Stimulated activated CD8-positive, alpha-beta memory T cell treated with anti-CD3 and anti-CD28 coated beads, Interleukin-4, amount 100 ng/mL, for 4 hours (primary cell): ENCODE measurements at places on chromosomes 11 and 22.

DNA sequence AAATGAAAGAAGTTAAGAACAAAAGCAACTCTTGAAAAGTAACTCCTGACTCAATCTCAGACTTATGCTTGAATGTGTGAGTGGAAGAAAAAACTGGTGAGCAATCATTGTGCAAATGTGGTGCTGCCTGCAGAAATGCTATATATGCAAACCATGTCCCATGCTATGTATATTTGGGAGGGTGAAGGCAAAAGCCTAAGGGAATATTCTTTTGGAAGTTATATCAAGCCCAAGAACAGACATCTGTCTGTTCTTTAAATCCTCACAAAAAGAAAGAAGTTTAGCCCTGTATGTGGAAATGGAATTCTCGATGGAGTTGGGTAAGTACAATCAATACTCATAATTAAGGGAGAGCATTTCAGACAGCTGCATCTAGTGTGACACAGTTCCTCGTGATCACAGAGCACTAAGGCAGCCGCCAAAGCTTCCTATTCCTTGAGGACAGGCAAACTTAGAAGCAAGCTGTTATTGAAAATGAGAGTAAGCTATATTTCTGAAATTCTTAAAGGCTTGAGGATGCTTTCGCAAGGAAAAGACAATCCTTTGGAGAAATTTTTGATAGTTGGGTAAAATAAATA lies 406.5 kb upstream of the CHORDC1 start:
- DNase-seq: no peak

DNA sequence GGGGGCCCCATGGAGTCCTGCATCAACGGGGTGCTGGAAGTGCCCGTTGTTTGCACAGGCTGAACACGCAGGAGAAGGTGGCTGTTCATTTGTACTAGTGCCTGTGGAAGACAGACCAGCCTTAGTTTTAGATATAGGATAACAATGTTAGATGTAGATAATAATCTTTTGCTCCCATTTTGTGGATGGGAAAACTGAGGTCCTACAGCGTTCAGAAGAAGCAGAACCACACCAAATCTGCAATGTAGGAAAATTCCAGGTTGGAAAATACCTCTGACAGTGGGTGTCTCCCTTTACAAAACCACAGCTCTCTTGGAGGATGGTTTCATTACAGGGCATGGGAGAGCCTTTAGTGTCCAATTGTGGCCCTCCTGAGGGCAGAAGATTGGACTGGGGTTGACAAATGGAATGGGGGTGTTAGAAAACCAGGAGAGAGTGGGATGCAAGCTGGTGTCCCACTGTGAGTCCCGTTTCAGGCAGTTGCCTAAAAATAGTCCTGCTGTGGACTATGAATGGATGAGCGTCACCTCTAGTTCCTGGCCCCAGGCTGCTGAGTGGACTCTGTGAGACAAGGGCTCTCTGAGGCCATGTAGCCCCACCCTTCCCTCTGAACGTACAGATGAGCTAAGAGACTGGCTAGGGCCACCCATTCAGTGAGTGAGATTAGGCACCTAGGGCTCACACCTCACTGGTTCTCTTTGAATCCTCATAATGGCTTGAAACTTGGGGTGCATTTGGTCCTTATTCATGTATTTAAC lies 508.8 kb downstream of the MN1 start:
- DNase-seq: no peak

DNA sequence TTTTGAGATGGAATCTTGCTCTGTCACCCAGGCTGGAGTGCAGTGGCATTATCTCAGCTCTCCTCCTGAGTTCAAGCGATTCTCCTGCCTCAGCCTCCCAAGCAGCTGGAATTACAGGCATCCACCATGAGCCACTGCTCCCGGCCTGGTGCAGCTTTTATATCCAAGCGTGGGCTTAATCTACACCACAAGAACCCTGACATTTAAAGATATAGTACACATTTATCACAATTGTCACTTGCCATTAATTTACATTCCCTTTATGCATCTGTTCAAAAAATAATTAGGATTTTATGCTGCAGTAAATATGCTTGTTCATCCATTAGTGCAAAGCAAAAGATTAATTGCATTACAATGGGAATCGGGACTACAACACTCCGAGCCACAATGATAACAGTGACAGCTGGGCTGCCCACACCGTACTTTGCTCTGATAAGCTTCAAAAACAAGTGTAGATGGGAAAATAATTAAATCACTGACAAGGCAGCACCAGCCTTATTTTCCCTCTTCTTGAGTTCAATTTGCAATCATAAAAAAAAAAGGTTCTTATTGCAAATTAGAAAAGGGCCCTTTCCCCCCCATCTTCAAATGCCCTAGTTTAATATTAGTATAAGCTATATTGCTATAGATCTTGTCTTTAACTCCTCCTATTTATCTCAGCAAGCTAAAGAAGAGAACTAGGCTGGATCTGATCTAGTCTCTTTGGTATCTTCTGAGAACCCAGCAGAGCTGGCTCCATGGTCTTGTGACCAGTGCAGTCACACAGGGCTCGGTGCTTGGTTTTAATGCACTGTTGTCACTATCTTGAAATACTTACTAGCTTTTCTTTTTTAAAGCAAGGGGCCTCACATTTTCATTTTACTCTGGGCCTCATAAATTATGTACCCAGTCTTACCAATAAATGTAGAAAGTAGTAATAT lies 206.2 kb upstream of the LRRC4C start:
- no peak for DNase-seq

DNA sequence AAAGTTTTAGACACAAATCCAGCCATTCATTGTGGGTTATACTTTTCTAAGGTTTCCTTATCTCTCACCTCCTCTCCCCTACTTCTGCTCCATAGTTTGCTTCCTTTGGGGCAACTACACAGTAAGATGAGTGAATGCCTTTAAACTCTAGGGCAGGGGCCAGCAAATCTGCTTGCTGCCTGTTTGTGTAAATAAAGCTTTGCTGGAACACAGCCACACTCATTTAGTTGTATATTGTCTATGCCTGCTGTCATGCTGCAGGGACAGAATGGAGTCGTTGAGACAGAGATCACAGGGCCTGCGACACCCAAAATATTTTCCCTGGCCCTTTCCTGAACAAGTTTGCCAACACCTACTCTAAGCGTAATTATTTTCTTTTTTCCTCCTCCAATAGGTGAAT lies 58.7 kb downstream of the TECTA start:
- DNase-seq: no peak

DNA sequence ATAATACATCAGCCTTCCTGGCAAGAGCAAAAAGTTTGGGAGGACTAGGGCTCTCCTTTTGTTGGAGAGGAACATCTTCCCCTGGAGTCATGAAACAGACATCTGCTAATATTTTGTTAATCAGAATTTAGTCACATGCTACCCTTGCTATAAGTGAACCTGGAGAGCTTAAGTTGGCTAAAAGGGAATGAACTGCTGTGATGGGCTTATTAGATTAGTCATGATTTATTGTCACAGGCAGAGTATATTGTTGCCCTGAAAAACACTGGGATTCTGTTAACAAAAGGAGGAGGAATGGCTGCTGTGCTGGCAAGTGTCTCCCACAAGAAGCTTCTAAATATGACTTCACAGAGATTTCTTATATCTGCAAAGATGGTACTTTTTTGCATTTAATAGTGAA lies 16.0 kb downstream of the TCP11L1 start:
- no peak for DNase-seq

DNA sequence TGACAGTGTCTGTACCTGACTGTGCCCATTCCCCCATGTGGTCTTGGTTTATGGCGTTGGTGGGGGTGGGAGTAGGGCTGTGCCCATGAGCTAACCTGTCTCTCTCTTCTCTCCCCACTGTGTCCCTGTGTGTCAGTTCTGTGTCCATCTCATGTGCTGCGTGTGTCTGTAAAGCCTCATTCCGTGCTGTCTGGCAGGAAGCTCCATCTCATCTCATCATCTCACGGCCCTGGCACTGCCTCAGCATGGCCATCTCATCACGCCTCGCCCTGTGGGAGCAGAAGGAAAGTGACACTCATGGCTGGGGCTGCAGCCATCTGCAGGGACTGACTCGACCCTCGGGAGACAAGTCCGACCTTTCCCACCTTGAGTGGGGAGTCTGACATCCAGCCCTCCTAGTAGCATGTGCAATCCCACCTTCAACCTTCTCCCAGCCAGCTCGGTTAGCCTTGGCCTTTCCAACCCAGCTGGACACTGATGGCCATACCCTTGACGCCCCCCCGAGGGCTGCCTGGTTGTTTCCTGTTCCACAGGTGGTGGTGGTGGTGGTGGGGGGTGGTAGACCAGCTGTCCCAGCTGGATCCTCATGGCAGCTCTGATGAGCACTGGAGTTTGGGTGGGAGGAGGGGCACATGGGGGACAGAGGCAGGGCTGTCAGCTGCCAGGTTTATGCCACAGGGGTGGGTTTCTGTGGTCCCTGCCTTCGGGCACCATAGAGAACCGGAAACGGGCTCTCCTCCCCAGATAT lies 19.0 kb downstream of the MYO18B start:
- DNase-seq: no peak

DNA sequence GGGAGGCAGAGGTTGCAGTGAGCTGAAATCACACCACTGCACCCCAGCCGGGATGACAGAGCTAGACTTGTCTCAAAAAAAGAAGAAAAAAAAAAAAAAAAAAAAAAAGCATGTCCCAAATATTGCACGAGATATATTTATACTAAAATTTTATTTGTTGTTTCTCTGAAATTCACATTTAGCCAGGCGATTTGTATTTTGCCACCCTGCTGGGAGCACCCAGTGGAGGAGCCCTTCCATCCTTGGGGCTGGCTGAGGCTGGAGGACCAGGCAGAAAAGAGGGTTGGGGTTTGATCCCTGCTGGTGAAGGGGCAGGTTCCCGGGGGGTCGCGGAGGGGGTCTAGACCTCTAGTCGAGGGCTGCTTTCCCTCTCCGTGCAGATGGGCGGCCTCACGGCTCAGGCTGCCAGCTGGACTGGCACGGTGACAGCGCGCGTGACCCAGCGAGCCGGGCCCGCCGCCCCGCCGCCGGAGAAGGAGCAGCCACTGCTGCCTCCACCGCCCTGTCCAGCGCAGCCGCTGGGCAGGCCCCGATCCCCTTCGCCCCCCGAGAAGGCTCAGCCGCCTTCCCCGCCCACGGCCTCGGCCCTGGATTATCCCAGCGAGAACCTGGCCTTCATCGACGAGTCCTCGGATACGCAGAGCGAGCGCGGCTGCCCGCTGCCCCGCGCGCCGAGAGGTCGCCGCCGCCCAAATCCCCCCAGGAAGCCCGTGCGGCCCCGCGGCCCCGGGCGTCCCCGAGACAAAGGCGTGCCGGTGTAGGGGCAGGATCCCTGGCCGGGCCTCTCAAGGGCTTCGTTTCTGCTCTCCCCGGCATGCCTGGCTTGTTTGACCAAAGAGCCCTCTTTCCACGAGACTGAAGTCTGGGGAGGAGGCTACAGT lies 952 bp upstream of the CATSPERZ start:
- no peak for DNase-seq

DNA sequence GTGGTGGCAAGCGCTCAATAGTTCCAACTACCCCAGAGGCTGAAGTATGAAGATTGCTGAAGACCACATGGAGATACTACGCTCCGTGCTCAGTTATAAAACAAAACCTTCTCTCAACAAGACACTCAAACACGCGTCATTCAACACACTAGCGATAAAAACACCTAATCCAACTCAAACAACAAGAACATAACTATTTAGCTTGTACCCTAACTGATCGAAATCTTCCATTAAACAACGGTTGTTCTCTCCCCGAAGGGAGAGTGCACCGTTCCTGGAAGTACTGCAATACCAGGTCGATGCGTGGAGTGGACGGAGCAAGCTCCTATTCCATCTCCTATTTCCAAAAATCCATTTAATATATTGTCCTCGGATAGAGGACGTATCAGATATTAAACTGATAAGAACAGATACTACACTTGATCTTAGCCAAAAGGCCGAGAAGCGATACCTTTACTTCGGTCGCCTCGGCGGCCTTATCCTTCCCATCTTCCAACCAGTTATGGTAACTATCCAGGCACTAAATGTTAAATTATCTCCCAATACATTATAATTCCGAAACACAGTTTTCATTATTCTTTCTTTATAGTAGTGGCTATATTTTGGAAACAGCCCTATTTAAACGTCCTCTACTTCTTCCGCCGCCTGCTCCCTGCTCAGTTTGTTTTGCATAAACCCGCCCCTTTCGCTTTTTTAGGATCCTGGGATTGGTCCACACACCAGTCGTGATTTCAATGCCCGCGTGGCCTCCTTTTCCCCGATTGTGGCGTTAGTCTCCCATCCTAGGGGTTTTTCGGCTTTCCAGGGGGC lies 2.2 kb upstream of the WDR74 start:
- DNase-seq: peak; percentile 65

GRCh38 chr11:75149766-75150465 lies 991 bp upstream of the SLCO2B1 start:
- no peak for DNase-seq

- DNase-seq: no peak
Measured at GRCh38 chr11:63872800-63873197, 33.9 kb downstream of the MARK2 start.

DNA sequence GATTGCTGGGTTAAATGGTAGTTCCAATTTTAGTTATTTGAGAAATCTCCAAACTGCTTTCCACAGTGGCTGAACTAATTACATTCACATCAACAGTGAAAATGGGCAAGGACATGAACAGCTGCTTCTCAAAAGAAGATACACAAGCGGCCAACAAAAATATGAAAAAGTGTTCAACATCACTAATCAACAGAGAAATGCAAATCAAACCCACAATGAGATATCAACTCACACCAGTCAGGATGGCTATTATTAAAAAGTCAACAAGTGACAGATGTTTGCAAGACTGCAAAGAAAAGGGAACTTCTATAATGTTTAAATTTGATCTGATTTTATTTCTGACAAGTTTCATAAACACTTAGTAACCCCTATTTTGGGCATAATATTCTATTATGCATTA lies 537.5 kb downstream of the DLG2 start:
- no peak for DNase-seq

- no peak for DNase-seq
Measured at GRCh38 chr22:44409974-44410316, 88.1 kb downstream of the RTL6 start.

DNA sequence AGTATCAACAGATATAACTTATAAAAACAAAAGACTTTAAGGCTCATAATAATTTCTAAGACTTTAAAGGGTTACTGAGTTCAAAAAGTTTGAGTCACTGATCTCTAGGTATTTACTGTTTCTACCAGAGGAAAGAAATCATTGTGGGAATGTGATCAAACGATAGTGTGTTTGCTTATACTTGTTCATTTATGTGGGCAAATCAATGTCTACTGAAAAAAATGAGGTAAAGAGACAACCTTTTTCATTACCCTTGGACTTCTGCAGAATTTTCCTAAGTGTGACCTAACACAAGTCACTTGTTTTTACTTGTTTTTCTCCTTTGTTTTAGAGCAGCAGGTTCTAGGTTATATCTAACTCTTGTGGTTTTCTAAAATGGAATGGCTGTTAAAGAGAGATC lies 65.4 kb downstream of the PRR5L start:
- DNase-seq: no peak

DNA sequence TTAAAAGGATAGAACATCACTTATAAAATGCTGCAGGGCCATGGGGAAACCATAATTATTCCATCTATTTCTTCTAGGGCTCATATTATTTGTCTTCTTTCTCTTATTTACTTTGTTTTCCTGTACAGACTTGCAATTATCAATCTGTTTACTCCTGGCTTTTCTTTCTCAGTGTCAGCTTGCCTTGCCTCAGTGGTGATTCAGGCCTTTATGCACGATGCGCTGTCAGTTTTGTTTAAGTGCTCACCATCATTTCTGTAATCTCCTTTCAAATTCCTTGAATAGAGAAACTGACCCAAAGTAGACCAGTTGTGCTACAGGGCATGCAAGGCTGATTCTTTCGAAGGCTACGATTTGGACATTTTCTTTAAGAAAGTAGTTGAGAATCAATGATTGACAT lies 4.7 kb downstream of the PDHX start:
- no peak for DNase-seq

GRCh38 chr11:17972987-17973386 lies 39.9 kb downstream of the SERGEF start:
- DNase-seq: no peak
